Left kidney (tissue), 8 donors: ENCODE measurements at places on chromosomes 6 and 20. TPM values are rescaled to one million over a fixed set of nuclear protein-coding genes. Genes with fewer than 3 reads are reported as not detected.

GRCh38 chr6:112251171-112251875 is 3.0 kb downstream of the LAMA4 start:
- no peak for DNase-seq

Gene DDX39B
- polyA plus RNA-seq: 785 TPM

Gene YIPF3
- 137 TPM for polyA plus RNA-seq

- no peak for DNase-seq
Observed at GRCh38 chr6:119446115-119446554, 96.6 kb upstream of the MAN1A1 start.

Gene RPL7L1
- polyA plus RNA-seq: 138 TPM

Gene SLC26A8
- polyA plus RNA-seq: 0.47 TPM

GRCh38 chr6:158384671-158385110 is 72.4 kb downstream of the TULP4 start:
- DNase-seq: no peak

GRCh38 chr6:164763788-164764187 is 545.6 kb downstream of the C6orf118 start:
- no peak for DNase-seq

DNA sequence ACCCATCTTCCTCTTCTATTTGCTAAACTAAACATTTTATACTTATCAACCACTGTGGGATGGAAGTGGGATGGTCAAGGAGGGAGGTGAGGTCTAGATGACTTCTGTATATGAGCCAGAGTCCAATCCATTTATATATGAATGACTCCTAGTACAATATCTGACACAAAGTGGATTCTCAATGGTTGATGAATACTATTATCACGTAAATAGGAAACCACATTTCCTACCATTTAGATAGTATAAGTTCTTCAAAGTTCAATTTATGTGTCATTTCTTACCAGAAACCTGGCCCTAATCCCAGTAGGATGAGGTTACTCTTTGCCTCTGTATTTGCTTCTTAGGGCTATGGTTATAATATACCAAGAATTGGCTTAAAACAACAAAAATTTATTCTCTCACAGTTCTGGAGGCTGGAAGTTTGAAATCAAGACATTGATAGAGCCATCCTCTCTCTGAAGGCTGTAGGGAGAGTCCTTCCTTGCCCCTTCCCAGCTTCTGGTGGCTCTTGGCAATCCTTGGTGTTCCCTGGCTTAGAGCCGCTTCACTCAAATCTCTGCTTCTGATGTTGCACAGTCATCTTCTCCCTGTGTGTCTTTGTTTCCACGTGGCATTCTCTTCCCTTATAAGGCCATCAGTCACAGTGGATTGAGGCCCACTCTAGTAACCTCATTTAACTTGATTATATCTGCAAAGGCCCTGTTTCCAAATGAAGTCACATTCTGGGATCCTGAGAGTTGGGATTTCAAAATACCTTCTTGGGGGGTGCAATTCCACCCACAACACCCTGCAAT is 41.0 kb upstream of the RAB23 start:
- no peak for DNase-seq

- DNase-seq: peak; percentile 55
Observed at GRCh38 chr20:62914970-62915457, 11.3 kb downstream of the DIDO1 start.

DNA sequence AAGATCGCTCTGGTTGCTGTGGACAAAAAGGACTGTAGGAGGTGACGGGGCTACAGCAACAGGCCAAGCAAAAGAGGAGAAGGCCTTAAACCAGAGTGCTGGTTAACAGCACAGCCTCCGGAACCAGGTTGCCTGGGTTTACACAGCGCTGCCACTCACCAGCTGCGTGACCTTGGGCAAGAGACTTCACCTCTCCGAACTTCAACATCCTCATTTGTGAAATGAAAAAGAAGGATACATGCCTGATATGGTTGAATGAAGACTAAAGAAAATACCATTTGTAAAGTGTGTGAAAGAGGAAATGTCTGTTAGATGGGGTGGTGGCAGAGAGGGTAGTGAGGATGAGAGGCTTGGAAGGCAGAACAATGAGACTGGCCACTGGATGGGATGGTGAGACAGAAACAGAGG is 44.9 kb downstream of the PREX1 start:
- DNase-seq: no peak

GRCh38 chr6:113055998-113056397 is 708.9 kb downstream of the RFPL4B start:
- no peak for DNase-seq

Gene ZFP57
- polyA plus RNA-seq: 0.33 TPM

Gene TCF15
- 0.90 TPM for polyA plus RNA-seq

Gene SLC22A1
- 1.5 TPM for polyA plus RNA-seq

Gene CLIC5
- 209 TPM for polyA plus RNA-seq

DNA sequence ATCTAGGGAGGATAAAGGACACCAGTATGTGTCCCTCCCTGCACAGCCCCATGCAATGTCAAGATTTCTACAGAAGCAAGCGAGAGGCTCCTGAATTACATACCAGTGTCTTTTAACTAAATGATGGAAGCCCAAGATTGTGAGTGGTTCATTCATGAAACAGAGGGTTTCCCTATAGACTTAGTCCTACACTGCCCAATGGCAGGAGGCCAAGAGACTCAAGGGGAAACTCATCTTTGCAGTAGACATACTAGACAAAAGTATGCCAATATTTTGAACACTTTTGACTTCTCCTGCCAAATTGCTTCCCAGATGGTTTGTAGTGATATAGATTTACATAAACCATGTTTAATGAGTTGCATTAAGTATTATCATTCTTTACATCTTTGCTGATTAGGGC is 557.2 kb upstream of the JAG1 start:
- no peak for DNase-seq

DNA sequence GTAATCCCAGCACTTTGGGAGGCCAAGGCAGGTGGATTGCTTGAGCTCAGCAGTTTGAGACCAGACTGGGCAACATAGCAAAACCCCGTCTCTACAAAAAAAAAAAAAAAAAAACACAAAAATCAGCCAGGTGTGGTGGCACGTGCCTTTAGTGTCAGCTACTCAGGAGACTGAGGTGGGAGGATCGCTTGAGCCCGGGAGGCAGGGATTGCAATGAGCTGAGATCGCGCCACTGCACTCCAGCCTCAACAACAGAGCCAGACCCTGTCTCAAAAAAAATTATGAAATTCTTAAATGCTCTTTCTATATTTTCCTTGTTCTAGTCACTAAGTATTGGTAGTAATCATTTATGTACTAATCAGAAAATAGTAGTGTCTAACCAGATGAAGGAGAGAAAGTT is 30.6 kb downstream of the SYTL3 start:
- DNase-seq: no peak

- no peak for DNase-seq
Observed at GRCh38 chr6:119915971-119916370, 566.4 kb upstream of the MAN1A1 start.

GRCh38 chr6:25968769-25969168 is 6.2 kb downstream of the TRIM38 start:
- no peak for DNase-seq

DNA sequence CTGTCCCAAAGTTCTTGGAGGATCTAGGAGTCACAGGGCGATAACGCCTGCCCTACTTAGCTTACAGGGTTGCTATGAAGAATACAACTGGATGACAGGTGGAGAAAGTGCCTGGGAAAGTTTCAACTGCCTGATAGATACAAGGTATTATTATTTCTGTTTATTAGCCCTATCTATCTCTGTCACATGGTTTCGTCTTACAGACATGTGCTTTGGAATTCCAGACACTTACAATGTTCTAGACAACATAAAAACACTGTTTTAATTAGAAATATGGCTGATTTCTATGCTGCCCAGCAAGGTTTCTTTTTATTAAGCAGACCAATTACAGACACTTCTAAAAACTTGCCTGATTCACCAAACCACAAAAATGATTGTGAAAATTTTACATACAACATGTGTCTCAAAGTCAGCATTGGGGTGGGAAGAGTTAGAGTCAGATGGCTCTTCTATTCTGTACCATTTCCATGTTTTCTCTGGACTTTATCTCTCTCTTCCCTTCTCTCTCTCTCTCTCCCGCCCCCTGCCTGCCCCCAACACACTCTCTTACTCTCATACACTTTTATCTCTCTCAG is 50.0 kb downstream of the GJA10 start:
- DNase-seq: no peak

Gene PDE10A
- polyA plus RNA-seq: 24.4 TPM

Gene UNC5CL
- polyA plus RNA-seq: 8.4 TPM

Gene MROH8
- 9.2 TPM for polyA plus RNA-seq

DNA sequence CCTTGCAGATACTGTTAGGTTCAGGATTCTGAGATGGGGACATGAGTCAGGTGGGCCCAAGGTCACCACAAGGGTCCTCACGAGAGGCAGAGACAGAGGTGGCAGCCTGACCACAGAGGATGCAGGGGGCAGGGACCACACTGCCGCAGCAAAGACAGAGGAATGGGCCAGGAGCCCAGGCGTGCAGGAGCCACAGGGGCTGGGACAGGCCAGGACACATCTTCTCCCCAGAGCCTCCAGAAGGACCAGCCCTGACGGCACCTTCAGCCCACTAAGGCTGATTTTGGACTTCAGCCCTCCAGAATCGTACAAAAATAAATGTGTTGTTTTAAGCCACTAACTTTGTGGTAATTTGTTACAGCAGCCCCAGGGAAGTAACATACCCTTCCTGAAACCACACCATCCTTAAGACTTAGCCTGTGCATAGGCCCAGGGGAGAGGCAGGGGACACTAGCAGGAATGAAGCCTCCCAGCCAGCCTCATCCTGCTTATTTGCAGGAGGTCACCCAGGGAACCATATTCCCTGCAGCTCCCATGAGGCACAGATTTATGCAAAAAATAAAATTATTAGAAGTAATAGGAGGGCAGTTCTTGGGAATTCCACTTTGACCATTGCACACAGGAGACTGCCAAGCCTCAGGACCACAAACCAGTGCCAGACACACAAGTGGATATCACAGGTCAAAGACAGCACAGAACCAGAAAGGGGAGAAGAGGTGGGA is 119.3 kb upstream of the CST7 start:
- DNase-seq: no peak

- DNase-seq: no peak
Observed at GRCh38 chr6:167721291-167721690, 105.4 kb upstream of the AFDN start.

- no peak for DNase-seq
Observed at GRCh38 chr6:155782739-155783459, 327.3 kb upstream of the NOX3 start.

DNA sequence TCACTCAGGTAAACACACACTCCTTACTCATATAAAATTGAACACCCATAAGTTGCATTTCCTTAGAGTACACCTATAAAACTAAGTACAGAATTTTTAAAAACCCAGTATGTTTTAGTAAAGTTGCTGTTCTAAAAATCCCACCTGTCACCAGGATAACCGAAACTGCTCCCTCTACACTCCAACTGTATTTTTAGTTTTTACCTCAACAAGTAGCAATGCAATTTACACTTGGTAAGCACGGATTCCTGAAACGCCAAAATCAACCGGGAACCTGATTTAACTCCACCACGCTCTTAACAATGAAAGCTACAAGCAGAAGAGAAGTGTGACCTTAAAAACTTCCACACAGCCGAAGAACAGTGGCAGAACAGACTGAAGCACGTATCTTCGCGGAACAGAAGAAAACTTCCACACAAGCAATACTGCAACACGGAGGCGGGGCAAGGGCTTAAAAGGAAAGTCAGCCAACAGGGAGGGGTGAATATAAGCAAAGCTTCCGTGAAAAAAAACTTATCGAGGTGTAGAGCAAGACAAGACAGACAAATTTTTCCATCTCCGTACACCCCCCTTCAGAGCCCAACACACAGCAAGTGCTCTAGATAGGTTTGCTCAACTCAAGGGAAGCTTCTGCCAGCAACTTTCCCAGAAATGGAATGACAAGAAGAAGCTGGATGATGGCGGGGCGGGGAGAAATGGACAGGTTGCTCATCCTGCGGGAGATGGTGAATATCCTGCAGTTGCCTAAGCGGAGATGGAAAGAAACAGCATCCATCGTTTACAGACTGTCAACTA is 1.4 kb downstream of the STAU1 start:
- DNase-seq: peak; percentile 47

DNA sequence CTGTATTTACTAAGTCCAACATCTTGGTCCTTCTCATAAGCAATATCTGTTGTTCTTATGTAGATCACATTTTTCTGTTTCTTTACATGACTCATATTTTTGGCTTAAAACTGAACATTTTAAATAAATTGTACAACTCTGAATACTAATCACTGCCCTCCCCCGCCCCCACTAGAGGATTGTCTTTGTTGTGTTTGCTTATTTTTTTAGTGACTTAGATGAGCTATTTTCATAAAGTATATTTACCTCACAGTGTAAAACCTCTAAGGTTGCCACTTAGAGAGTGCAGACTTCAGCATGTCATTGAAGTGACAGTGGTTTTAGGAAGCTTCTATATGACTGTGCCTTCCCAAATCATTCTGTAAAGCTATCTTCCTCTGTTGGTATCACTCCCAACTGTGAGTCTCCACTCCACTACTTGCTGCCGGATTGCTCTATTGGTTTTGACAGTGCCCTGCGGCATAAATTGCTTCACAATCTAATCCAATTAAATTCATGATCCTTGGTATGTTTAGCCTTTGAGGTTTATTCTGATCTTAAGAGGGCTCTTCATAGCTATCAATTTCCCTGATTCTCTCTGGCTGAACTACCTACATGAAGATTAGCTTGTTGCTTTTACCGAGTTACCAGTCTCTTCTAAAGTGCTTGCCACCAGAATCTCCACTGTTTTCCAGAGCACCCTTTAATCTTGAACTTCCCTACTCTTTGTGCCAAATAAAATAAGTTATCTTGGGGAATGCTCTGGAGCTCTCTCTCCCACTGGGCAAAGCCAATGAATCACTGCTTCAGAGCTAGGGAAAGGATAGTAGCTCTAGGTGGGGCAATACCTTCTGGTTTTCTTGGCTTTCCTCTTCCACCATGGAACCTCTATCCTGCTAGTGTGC is 33.0 kb downstream of the SPTLC3 start:
- no peak for DNase-seq

Gene LY6G6C
- 1.1 TPM for polyA plus RNA-seq

DNA sequence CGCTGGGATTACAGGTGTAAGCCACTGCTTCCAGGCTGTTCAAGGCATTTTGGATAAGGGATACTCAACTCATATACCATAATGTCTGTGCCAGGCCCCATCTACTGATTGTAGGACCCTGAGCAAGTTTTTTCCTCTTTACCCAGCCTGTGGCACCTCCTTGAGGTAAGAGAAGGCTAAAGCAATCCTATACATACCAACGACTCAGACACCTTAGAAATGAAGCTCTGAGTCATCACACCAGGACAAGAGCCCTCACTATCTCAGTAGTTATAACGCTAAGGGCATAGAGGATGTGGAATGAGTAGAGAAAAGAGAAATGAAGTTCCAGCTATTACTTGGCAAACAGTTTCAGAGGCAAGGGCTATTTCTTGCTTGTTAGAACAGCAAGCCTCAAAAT is 16.9 kb downstream of the NDRG3 start:
- DNase-seq: no peak
